T-helper 9 cell (primary cell): ENCODE measurements at places on chromosomes 3 and 15.

- DNase-seq: no peak
Measured at GRCh38 chr3:52190294-52191074, 7.5 kb upstream of the ALAS1 start.

DNA sequence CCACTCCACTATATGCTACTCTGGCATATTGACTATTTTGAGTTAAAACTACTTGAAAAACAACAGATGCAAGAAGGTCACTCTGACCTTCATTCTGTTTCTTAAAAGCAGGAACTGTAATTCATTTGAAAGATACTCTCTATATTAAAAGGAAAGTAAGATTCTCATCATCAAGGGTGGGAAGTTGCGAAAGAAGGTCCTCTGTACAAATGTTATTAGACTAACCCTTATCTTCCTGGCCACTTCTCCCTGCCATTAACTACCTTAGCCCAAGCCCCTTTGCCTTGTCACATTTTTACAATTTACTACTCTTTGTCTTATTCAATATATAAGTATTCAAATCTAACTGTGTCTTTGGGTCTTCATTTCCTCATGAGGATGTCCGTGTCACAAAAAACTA lies 16.1 kb downstream of the SIDT1 start:
- DNase-seq: no peak

DNA sequence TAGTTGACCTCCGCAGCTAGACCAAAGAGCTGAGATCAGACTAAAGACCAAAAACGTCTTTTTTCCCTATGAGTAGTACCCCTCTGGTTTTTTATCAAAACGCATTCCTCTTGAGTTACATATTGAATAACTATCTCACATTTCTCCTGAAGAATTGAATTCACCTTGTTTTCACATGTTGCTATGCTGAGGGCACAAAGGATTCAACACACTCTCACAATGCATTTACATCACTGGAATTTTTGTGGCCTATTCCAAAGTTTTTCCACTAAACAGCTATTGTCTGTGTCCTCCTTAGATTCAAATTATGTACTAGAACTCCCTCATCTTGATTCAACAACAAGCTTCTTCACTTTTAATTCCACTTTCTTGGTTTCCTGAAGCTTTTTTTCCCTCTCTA lies 112.5 kb downstream of the RSL24D1 start:
- DNase-seq: no peak

DNA sequence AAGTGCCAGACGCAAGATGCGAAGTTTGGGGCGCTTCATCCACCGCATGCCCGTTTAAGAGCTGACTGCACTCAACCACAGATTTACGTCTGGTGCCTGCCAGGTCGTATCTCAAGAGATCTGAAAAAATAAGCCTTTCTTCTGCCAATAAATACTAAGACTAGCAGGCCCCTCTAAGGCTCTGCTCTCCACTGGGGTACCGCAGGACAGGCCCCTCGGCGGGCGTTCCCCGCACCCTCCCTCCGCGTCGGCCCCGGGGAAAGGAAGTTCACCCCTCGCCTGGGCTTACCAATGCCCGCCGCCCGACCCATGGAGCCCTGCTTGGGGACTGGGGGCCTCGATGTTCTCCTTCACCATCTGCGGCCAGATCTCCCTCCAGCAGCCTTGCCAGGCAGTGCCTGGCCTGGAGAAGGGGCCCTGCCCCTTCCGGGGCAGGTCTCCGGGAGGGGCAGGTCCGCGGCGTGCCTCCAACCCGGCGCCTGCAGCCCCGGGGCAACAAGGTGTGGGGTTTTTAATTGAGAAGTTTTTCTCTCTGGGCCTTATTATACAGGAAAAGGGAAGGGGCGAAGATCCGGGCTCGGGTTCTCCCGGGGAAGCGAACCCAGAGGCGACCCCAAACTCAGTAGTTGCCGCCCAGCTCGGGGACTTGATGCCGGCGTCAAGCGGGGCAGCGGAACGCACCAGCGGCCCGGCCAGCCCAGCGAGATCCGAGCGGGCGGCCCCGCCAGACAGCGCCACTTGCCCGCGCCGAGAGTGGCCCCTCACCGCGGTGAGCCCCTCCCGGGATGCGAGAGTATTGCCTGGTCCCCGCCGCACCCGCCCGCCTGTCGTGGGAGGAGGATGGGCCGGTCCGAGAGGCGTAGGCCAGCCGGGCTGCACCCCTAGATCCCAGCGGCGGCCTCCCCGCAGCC lies 735 bp downstream of the GOLGA8B start:
- peak; percentile 21 for DNase-seq

- DNase-seq: no peak
Measured at GRCh38 chr3:59508273-59508672, 458.4 kb upstream of the CFAP20DC start.

- no peak for DNase-seq
Measured at GRCh38 chr3:130946882-130947281, 53.0 kb downstream of the ATP2C1 start.
